Stimulated activated CD4-positive, alpha-beta T cell treated with anti-CD3 and anti-CD28 coated beads, TNF-alpha, amount 100 ng/mL, for 1 hour (primary cell): ENCODE measurements at places on chromosomes 4 and X.

DNA sequence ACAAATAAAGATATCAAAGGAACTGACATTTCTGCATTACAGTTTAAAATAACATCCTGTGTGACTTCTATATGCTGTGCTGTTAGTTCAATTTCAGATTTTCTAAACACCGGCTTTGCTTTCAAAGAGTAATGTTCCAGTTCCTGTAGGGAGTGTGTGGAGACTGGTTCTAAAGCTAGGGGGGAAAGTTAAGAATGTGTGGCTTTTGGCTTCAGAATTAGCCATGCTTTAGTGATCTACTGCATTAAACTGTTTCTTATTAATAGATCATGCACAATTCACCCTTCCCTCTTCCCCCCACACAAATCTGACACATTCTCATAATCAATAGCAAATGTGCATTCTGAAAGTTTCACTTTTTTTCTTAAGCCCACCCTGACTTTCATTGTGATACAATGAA, 32.0 kb upstream of the DKK2 start:
- no peak for DNase-seq

DNA sequence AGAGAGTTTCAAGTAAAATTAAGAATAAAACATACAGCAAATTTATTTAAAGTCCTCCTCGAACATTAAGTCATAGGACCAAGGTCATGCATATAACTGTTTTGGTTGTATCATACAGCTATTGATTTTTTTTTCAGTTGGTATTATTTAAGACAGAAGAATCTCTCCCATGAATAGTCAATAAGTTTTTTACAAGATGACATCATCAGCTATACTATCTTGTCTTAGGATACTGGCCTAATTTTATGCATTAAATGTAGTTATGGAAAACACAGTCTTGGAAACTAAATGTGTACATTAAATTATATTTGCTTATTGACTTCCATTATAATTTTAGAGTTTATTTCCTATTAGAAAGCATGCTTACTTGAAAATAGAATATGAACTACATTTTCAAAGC, 755.9 kb downstream of the PCDH19 start:
- DNase-seq, result no peak

DNA sequence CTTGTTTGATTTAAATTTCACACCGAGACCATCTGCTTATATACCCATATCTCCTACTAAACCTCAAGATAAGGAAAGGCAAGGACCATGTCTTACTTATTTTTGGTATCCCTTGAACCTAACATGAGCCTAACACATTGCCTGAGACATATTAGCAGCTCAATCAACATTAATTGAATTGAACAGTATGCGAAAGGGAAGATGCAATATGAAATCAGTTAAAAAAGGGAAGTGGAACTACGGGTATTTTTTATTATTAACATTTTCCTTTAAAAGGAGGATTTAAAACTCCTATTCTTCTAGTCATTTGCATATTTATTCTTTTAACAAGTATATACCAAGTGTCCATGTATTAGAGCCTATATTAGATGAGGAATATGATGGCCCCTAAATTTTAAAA, 197.0 kb downstream of the CAMK2D start:
- no peak for DNase-seq

DNA sequence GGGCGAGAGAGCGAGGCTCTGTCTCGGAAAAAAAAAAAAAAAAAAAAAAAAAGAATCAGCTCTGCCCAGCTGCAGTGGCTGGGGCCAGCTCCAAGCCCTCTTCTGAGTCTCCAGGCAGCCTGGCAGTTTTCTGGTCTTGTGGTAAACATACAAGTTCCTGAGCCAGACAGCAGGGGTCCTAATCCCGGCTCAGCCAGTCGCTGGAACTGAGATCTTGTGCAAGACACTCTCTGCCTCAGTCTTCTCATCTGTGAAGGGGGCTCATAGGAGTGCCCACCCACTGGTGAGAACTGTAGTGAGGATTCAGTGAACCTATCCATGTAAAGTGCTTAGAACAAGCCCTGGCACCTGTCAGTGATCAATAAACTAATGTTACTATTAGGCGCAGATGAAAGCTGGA, 41.8 kb downstream of the C4orf50 start:
- DNase-seq, result no peak

DNA sequence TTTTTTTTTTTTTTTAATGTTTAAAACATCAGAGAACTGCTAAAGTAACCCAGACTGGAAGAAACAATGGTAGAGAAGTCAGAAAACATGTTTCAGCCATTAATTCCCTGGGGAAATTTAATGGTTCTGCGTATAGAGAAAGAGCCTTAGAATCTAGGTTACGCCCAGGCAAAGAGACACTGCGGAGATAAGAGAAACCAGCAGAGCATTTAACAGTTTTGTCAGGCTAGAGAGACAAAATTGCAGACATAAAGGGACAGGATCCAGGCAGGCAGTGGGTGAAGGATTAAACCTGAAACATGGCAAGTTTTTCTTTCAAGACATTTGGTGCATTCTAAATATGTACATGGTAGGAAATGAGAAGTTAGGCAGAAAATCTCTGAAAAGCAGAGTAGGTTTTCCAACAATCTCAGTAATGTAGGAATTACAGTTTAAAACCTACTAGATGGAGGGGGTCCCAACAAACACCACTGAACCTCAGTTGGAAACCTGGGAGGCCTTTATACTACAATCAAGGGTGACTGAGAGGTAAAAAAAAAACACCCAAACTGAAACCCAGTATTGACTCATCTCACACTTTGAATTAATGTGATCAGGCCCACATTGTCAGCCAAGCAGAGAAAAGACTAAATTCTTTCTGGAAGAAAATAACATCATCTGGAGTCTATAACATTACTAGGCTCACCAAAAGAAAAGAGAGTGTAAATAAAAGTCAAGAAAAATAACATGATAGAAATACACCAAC, 254.2 kb upstream of the NWD2 start:
- no peak for DNase-seq

- no peak for DNase-seq
Measured at GRCh38 chr4:6469144-6469543, 3.3 kb downstream of the PPP2R2C start.

DNA sequence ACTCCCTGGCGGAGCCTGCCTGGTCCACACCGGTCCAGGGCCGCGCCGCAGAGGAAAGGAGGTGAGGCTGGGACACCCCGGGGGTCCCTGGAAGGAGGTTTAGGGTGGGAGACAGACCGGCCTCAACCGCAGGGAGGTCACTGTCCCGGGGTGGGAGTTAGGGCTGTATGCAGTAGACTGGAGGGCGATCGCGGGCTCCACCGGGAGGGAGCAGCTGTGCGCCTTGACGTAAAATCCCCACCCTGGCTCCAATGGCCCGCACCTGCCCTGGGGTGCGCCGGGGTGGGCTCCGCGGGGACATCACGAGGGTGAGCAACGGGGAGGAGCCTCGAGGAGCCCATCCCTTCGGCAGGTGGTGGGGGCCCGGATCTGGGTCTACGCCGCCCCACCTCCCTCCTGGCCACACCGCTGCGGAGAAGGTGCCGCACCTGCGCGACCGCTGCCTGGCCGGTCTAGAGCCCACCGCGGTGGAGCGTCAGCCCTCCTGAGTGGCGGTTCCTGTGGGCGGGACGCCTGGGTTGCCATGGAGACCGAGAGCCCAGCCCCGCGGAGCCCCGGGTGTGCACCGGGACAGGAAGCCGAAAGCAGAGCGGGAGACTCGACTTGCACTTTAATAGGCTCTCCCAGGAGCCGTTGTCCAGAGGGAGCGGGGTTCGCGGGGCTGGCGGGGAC, 105.1 kb downstream of the ADRA2C start:
- no peak for DNase-seq

DNA sequence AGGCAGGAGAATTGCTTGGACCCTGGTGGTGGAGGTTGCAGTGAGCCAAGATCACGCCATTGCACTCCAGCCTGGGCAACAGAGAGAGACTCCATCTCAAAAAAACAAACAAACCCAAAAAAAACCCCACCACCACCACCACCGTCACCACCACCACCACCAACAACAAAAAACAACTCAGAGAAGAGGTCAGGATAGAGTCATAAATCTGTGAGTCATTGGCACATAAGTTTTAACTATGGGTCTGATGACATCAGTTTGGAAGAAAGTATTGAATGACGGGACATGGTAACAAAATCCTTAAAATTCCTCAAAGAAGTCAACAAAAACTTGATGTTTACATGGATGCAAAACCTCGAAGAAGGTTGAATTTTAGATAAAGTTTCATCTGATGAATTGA, 288.0 kb upstream of the SFRP2 start:
- no peak for DNase-seq

DNA sequence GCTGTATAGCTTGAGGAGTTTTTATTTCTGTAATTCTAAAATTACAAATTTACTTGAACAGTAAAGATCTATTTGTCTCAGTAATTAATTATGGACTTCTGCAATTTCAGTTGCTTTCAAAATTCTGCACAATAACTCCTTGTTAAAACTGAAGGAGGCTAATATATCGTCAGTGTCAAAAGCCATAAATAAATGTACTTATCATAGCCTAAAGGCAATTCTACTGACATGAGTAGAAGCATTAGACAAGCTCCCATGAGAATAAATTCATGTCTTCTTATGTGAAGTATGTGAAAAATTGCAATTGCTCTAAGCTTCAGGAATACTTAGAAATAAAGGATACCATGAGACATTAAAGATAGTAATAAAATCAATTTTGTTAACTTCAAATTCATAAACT, 381.2 kb upstream of the PCDH10 start:
- DNase-seq, result no peak

DNA sequence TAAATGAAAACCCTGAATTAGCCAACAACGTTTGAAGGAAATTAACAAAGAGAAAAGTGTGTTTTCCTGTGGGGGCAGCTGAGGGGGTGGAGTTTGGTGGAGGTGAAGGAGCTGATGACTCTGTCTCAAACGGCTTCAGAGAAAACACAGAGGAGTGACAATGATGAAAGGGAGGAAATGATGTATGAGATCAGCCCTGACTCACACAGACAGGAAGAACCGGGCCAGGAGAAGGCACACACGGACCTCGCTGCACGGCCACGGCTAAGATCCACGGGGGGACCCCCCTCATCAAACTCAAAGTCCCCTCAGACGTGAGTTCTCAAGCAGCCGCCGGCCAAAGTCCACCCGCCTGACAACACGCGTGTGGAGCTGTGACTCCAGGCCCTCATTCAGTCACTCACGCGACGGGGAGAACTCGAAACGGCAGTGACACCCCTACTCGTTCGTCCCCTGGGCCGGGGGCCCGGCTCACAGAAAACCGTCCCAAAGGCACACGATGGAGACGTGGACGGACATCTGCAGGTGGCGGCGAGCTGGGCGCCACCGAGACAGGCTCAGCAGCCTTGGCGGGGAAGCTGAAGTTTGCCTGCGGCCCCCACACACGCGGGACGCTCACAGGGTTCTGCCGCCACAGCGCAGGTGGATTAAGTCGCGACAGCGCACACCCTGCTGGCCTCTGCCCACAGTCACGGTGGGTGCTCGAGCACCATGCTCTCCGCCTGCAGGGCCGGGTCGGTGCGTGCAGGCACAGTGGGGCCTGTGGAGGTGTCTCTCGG, 28.8 kb downstream of the PPP2R3B start:
- DNase-seq, result no peak

- DNase-seq, result peak; percentile 22
Measured at GRCh38 chr4:16916719-16917337, 18.4 kb upstream of the LDB2 start.

DNA sequence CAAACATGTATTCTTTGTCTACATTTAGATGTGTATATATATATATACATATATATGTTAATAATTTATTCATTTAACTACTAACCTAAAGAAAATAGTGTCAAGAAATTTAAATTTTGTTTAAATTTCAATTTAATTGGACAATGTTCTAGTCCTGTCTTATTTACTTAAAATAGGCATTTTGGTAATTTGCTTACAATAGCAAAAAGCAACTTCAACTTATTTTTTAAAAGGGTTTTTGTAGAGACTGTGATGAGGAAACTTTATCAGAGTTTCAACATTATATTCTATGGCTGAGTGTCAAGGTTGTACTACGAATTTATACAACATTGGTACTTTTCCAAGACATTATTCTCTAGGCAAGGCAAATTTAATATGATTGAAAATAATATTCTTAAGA, 212.0 kb upstream of the ARSJ start:
- no peak for DNase-seq

DNA sequence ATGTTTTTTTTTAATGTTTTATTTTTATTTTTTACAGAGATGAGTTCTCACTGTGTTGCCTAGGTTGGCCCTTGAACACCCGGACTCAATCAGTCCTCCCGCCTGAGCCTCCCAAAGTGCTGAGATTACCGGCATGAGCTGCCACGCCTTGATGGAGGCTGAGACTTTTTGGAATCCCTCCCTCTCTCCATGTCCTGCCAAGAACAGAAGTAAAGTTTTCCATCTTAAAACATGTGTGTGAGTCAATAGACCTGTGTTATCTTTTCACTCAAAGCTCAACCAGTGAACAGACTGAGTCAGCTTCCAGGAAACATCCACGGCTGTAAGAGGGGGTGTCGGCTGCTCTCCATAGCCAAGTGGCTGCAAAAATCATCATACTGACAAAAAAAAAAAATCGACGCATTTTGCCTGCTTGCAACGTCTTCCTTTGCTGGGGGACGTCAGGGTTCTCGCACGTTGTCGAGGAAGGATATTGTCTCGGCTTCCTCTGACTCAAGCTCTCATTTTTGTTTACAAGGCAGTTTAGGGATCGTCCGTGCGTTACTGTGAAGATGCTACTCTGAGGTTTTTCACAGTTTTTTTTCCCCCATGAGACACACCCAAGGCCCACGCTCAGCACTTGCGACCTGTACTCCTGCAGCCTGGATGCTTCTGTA, 10.0 kb upstream of the ASMTL start:
- DNase-seq, result peak; percentile 42

DNA sequence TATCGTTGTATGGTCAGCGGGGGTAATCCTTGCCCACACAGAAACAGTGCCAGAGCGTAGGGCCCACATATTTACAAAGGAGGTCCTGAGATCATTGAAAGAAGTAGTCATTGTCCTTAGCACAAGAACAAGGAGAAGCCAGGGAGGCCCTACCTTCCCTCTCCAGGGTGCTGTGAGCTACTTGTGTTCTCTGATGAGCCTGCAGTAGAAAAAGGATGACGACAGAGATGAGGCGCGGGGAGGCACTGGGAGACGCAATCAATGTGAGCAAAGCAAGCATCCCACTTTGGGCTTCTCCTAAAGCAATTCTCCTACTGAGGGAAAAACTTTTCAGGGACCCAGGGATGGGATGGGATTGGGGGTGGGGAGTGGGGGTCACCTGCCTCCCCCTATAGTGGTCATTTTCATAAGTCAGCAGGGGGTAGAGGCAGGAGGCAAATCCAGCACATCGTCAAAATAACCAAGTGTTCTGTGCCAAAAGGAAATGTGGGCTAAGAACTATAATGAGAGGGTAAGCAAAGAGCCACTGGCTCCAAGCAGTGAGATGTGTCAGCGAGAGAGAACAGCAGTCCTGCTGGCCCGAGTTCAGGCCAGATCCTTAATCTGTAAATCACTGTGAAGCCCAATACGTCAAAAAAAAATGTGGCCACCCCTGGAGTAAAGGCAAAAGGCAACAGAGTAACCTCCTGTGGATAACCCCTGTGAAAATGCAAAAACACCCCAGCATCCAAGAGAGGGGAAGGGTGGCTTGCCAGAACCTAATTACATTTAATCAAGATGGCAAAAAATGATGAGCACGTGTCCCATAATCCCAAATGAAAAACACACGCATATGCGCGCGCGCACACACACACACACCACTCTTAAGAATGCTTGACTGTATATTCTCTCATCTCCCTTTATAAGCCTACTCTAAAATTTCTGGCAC, 136.6 kb upstream of the HHIP start:
- DNase-seq, result no peak
